Gastroesophageal sphincter (tissue), 4 donors: ENCODE measurements at places on chromosomes 6 and 20. TPM values are rescaled to one million over a fixed set of nuclear protein-coding genes. Genes with fewer than 3 reads are reported as not detected.

The TNNC2 gene
- 1.3 TPM for total RNA-seq

The ULBP1 gene
- not detected for total RNA-seq

GRCh38 chr6:63538550-63538949, 33.7 kb upstream of the LOC128125822 start:
- ATAC-seq = no peak

- no peak for ATAC-seq
Measured at GRCh38 chr6:90421666-90422065, 125.0 kb upstream of the BACH2 start.

- no peak for ATAC-seq
Measured at GRCh38 chr20:37573626-37574198, 46.0 kb upstream of the BLCAP start.

GRCh38 chr20:20970841-20971240, 135.3 kb downstream of the LINC00237 start:
- no peak for ATAC-seq

GRCh38 chr20:53970232-53970631, 100.2 kb downstream of the BCAS1 start:
- ATAC-seq = no peak

- ATAC-seq = no peak
Measured at GRCh38 chr6:32973144-32974015, 5.0 kb downstream of the BRD2 start.

DNA sequence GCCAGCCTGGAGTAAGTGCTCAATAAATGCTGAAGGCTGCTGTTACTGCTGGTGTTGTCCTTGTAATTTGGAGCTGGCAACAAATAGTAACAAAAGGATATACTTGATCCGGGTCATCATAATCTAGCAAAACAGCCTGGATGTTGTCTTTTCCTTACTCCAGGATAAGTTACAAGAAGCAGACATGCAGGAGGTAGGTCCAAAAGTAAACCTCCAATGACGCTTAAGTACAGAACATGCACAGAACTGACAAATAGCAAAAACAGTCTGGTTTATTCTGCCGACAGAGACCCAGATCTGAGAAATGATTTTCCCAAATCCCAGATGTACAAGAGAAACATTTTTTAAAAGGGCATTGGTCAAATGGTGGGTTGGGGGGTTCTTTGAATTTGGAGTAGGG, 93.0 kb upstream of the KCNK16 start:
- ATAC-seq = no peak

GRCh38 chr6:27188061-27188884, 59.2 kb upstream of the PRSS16 start:
- peak; percentile 95 for ATAC-seq

GRCh38 chr20:47789764-47790579, 4.7 kb upstream of the SULF2 start:
- no peak for ATAC-seq

- ATAC-seq = no peak
Measured at GRCh38 chr6:29764422-29765196, 41.4 kb downstream of the HLA-F start.

DNA sequence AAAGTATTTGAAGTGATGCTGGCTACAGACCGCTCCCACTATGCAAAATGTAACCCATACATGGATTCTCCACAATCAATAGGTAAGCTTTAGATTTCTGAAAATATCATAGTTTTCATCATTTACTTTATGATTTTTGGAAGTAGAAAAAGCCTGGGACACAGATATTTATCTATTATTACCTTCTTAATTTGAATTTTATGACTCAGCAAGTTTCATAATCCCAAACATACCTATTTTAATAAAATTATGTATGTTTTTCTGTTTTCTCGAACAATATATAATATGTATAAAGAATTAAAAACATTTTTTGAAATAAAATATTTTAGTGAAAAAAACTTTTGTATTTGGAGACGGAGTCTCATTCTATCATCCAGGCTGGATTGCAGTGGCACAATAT, 21.6 kb downstream of the PCMT1 start:
- ATAC-seq = no peak

- ATAC-seq = no peak
Measured at GRCh38 chr20:1465470-1466210, 1.0 kb downstream of the NSFL1C start.

GRCh38 chr6:158707821-158708195, 58.0 kb downstream of the SYTL3 start:
- no peak for ATAC-seq

GRCh38 chr6:121430514-121431460, 4.7 kb upstream of the GJA1 start:
- ATAC-seq = no peak

DNA sequence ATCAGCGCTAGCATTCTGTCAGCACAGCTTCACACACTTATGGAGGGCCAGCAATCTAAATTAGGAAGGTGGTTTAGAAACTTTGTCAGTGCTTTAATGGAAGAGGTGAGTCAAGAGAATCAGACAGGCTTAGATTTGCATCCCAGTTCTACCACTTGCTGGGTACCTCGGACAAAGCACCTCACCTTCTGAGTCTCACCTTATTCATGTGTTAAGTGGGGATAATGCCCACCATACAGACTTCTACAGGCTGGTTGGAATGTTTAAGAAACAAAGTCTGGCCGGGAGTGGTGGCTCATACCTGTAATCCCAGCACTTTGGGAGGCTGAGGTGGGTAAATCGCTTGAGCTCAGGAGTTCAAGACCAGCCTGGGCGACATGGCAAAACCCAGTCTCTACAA, 12.2 kb upstream of the STK35 start:
- no peak for ATAC-seq

DNA sequence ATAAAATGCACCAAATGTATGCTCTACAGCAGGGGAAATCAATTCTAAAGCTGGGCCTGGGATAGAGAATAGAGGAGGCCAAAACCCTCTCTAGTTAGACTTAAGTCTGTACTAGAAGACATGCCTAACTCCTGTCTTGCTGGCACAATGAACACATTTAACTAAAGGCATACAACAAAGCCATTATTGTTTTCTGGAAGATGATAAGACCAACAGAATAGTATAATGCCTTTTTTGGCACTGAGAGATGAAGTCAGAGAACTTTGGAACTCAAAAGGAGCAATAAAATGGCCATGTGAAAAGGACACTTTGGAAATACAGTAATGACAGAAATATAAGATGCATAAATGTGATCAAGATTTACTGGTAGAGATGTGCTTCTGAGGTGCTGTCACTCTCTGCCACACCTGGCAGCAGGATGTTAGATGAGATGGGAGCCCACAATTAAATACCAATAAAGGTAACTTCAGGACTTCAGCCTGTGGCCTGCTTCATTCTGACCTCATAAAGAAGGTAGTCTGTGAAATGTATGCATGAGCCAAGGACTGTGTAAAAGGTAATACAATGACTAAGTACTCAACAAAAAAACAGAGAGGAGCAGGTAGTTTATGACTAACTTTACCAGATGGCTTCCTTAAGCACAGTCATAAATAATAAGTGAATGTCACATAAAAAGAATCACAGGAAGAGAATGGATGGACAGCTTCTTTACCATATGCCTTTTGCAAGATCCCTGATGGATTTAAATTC, 333.4 kb downstream of the BCKDHB start:
- ATAC-seq = no peak

GRCh38 chr20:45363611-45364492, 896 bp downstream of the SYS1 start:
- no peak for ATAC-seq

DNA sequence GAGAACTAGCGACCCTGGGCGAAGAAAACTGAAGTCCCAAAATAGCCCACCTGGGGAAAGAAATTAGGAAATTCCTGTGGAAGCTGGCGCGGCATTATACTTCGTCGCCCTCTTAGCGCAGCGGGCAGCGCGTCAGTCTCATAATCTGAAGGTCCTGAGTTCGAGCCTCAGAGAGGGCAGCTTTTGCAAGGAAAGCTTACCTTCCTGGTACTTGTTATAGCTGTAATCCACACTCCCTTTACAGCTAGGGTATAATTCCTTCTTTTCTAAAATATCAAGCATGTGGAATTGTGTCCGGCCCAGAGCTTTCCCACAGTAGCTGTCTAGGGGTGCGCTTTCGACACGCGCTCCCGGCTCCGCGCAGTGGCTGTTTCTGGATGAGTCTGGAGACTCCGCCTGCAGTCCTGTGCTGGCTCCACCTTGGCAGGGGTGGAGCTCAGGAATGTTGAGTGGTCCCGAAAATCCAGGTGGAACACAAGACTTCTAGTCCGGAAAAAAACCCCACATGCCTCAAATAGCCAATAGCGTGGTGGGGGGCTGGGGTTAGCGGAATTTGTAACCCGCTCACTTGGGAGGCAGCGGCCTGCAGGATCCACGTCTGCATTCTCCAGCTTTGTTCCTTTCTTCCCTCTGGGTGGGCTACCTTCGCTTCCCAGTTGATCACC, 83.7 kb upstream of the ZNF322 start:
- ATAC-seq = no peak
